ENCODE measurements at places on chromosomes 1 and 21.

- no peak for DNase-seq
These were observed 19.9 kb downstream of the SOX13 start for GRCh38 chr1:204092632-204093420.

DNA sequence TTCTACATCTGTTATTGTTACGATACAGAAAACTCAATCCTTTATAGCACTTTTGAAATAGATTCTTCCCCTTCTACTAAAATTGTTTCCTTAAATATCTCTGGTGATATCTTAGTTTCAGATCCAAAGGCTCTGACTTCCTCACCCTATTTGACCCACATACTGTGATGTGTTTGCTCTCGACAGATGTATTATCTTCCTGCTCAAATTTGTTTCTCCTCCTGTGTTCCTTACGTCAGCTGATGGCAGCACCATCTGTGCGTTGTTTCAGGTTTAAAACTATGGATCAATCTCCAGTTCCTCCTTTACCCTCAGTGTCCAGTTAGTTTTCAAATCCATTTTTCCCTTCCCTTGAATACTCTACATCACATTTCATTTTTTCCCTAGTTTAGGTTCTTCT, 274.4 kb downstream of the RYR2 start:
- DNase-seq: no peak

DNA sequence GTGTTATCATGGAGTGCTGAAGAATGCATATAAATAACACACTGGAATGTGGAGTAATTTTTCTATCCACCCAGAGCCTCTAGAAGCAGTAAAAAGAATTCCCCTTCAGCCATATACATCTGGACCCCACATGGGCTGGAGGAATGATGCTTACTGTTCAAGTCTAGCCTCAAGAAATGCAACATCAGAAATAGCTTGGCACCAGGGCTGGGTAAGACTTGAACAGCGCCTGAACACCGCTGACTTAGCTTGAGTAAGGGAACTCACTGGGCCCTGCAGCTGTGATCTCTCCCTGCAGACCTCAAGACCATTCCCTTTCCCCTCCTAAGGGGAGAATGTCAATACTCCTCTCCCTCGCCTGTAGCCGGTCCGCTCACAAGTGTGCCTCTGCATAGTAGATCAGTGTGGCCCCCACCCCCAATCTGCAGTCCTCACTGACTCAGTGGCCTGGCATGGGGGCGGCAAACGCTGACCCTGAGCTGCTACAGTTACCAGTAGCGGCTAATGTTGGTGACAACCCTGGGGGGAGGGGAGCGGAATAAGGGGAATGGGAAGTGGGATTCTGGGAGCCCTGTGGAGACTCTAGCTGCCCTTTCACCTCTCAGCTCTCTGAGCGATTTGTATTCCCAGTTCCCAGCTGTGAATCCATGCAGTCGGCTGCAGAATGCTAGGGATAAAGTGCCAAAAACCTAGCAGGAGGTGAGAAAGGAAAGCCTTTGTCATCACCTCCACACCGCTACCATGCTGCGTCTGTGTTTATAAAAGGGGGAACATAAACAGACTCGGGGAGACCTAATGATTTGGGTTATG, 483.9 kb downstream of the DISC1 start:
- DNase-seq: no peak

- no peak for DNase-seq
These were observed 28.7 kb upstream of the PAPPA2 start for GRCh38 chr1:176434234-176434633.

- DNase-seq: no peak
These were observed 5.9 kb downstream of the GNAT2 start for GRCh38 chr1:109613361-109614147.

GRCh38 chr1:212012034-212012740, 23.2 kb downstream of the INTS7 start:
- peak; percentile 77 for DNase-seq

Measured in activated CD4-positive, alpha-beta T cell treated with anti-CD3 and anti-CD28 coated beads, Interleukin-2, amount 50 U/mL, for 16 hours (primary cell).